ENCODE measurements at places on chromosomes 2 and 18.

DNA sequence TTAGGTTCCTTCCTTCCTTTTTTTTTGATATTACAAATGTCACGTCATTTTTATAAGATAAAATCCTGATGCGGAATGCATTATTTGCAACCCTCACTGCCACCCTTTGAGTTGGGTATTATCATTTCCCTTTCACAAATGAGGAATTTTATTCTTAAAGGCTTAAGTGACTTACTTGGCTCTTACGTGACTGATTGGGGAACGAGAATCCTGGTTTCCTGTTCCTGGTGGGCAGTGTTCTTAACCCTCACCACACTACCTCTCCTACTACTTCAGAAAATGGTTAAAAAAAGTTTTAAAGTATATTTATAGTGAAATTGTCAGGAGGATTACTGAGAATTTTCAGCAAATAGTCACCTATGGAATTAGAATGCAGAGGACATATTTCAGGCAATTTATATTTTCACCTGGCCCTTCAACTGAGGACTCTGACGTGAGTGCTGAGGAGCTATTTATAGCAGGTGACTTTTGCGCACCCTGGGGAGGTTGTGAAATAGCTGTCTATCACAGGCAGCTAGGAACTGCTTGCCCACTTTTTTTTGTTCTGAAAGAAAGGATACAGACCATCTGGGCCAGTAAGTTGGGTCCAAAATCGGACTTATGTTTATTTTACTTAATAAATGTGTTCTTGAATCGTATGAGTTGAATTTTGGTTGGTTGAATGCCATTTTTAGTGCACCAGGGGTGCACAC is 18.7 kb upstream of the RASGRP3 start:
- DNase-seq = no peak

- peak; percentile 95 for DNase-seq
Observed at GRCh38 chr18:27378431-27379095, 193.5 kb upstream of the CHST9 start.

DNA sequence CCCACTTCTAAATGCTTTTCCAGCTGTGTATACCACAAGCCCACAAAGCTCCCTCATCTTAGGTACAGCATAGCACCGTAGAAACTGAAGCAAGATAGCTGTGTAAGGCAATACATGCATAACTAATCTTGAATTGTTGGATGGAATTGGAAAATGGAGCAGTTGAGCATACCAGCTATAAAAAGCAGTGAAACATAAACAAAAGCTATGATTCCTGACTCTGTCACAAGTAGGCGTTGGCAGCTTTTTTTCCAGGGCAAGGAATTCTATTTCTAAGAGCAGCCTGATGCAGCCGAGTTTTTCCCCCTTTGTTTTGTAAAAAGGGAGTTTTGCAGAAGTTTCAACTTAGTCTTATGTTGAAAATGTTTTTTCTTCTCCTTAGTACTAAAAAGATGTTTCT is 32.4 kb downstream of the MOGAT1 start:
- no peak for DNase-seq

- DNase-seq = no peak
Observed at GRCh38 chr2:88320076-88320773, 132.3 kb downstream of the FOXI3 start.

GRCh38 chr2:37318401-37318800 is 6.2 kb downstream of the PRKD3 start:
- no peak for DNase-seq

- peak; percentile 12 for DNase-seq
Observed at GRCh38 chr18:30967701-30968100, 74.8 kb downstream of the DSC3 start.

DNA sequence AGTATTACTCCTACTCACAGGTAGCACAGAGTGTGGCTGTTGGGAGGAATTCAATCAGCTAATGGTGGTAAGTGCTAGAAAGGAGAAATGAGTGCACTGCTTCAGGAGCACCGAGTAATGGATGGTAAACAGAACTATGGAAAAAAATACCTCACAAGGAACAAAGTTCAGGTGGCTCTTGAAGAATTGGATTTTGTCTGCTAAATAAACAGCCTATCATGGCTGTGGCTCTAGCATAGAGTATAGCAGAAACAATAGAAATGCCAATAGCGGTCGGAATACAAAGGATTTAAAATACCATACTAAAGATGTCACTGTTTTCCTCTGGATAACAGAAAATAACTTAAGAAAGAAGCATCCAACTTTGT is 482.5 kb downstream of the NUP35 start:
- DNase-seq = no peak
